ENCODE measurements at places on chromosomes 5 and 9. TPM values are rescaled to one million over a fixed set of nuclear protein-coding genes. Genes with fewer than 3 reads are reported as not detected.
A peak's percentile ranks its signal among the peaks of the same experiment; 100 is the strongest.

GRCh38 chr5:55226027-55226933, 835 bp downstream of the MCIDAS start:
- DNase-seq, result peak; percentile 65

PLAC8L1 gene
- total RNA-seq, result not detected

DNA sequence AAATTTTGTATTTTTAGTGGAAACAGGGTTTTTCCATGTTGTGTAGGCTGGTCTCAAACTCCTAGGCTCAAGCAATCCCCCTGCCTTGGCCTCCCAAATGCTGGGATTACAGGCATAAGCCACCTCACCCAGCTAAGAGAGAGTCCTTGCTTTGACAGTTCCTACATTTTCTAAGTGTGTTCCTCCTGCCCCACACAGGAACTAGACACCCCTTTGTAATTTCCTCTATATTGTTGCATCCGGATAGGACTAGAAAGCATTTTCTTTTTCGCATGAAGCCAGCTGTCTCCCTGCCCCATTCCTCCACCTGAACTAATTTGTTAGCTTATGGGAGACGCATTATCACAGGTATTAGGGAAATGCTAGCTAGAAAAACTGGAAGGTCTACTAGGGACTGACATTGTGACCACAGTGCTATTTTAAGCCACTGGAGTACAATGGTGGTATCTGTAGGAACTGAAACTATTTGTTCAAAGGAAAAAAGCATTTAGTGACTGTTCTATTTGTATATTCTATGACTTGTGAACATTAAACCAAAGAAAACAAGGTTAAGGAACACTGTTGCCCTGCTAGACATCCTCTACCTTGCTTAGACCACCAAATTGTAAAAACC, 214.1 kb downstream of the SMARCA2 start:
- no peak for DNase-seq

GRCh38 chr9:77933019-77933418, 98.6 kb downstream of the GNAQ start:
- DNase-seq, result no peak

DNA sequence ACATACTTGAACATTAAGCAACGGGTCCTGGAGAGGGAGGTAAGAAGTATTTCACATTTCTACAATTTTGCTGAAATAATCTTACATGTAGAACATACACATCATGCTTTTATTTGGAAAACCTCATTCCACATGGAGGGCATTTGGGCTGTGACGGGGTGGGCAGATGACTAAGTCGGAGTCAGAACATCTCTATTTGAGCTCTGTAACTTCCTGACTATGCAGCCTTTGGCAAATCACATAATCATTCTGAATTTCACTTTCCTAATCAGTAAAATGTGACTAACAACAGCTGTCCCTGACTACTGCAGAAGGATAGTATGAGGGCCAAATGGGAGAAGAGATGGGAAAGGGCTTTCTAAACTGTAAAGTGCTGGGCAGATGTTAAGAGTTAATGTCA, 17.1 kb upstream of the IL6ST start:
- DNase-seq, result peak; percentile 93

GRCh38 chr9:70285246-70285645, 26.5 kb downstream of the SMC5 start:
- peak; percentile 99 for DNase-seq

NUDT12 gene
- total RNA-seq, result 19.9 TPM

AHRR gene
- total RNA-seq, result 22.5 TPM
